ENCODE measurements at places on chromosomes 12 and 14. TPM values are rescaled to one million over a fixed set of nuclear protein-coding genes. Genes with fewer than 3 reads are reported as not detected.

DNA sequence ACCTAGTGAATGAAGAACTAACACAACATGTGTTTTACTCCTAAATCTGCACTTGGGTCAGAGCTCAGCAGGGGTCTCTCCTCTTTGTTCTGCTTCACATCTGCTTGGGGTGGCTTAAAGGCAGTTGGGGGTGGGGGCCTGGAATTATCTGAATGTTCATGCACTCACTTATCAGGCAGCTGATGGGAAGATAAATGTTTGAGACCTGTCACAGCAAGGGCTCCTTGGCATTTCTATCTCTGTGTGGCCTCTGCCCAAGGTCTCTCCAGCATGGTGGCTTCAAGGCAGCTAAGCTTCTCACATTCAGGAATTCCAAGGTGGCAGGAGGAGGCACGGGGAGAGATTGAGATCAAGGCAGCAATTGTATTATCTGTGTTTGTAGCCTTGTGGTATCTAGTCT lies 6.4 kb upstream of the HMGA2 start:
- DNase-seq: no peak

DNA sequence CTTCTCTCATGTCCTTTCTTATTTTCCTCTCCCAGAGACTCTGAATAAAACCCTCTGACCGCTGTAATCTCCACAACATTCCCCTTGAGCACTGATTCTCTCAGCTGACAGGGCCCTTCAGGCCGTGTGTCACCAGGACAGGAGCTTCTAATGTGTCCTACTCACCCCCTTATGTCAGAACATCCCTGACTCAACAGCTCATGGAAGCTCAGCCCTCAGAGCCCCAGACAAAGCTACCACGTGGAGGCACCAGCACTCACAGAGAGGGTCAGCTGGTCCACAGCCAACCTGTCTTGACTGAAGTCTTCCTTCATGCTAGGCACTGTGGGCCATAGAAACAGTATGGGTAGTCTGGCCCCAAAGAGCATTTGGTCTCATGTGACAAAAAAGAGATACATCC lies 49.8 kb downstream of the SMUG1 start:
- DNase-seq: no peak

- DNase-seq: no peak
Measured at GRCh38 chr12:15563663-15564062, 225.5 kb downstream of the EPS8 start.

DNA sequence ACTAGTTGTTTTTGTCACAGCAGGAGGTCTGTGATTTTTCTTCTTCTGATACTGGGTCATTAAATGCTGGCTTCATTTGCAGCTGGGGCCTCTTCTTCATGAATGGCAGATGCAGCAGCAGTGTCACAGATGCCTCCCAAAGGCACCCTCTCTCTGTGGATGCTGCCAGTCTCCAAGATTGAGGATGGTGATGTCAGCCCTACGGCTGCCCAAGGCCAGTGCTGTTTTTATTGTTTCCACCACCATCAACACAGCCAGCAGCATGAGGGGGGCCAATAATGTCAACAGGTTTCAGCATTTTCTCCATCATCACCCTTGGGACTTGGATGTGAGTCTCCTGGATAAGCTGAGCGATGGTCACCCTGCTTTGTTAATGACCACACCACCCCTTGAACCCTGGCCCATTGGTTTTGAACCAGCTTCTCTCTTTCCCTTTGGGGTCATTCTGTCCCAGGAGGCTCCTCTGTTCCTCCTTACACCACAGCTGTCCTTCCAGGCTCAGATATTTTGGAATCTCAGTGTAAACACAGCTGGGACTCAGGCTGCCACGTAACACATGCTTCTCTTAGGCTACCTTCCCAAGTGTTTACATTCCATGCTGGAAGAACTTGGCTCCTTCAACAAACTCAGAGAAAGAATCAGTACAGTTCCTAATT lies 151.7 kb upstream of the DDHD1 start:
- no peak for DNase-seq

DNA sequence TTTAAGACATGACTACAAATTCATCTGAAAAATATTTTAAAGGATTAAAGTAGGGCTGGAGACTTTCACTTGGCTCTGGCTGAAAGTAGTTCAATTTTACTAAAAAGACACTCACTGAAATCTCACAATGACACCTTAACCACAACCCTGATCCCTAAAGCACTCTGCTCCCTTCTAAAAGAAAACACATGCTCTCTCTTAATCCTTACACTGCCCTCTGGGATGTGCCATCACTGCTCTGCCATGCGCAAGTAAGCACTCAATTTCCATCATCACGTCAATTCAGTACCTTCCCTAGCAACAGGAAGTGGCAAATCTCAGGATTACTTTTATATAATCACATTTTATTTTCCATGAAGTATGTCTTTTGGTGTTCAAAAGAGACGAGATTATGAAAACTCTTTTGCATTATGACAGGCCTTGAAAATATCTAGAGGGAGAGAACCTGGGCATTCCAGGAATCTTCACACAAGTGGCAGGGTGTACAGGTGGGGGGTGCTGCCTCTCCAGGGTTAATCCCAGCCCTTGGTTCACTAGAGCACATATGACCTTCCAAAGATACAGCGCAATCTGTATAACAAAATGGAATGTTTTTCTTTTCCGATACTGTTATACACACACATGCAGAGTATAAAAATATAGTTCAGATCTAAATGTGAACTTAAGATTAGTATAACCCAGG lies 7.3 kb downstream of the ATG14 start:
- DNase-seq: no peak

- DNase-seq: no peak
Measured at GRCh38 chr14:34383839-34384238, 78.2 kb downstream of the SPTSSA start.

DNA sequence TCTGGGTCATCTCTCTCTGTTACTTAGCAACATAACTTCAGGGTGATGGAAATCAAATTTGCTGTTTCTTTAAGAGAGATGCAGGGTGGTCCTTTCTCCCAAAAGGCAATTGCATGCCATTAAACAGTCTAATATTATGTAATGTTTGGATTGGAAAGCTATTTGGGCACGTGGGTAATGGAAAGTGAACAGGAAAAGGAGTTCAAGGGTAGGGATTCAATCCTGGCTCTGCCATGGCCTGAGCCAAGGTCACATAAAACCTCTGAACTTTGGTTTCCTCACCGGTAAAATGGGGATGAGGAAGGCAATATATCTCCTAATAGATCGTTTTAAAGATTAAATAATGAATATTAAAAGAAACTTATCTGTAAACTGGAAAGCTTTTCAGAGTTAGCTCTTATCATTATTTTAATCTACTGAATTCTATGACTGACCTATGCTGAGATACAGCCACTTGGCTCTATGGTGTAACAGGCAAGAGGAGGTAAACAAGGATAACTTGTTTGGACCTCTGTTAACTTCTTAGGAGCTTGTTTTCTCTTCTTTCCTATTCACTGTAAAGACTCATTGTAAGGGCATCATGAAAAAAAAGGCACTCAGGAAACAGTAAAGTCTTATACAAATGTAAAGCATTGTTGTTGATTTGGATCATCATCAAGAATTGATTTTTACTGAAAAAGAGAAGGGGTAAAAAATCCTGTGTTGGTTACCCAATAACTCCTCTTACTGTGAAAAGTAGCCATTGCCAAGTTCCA lies 55.7 kb upstream of the OVCH1 start:
- no peak for DNase-seq

DNA sequence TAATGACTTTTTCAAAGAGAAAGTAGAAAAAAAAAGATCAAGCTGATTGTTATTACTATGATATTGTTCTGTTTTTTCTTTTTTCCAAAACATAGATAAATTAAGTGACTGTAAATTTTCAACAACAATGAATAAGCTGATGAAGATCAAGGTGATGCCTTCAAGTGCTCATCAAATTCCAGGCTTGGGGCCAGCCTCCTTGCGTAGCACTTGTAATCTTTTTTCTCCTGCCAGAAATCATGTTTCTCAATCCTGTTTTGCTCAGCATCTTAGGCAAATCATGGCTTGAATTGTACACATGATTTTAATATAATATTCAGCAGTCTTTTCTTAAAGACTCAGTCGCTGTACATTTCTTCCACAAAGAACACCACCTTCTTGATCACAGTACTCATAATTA lies 333.2 kb downstream of the NPAS3 start:
- no peak for DNase-seq

DNA sequence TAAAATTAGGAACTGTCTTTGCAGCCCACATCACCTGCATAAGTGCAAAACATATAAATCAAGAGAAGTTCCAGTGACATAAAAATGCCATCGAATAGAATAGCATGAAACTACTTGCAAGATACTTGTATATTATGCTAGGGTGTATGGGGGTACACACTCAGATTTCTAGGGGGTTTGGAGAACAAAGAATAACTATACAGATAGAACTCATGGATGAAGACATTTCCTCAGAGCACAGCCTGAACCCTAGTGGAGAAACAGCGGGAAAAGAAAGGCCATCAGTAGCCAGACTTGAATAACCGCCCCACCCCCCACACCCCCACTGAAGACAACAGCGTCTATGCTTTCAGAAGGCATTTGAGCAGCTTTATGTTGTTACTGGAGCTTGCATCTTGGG lies 425.8 kb downstream of the NPAS3 start:
- no peak for DNase-seq

The TUNAR gene
- 2.0 TPM for total RNA-seq

The SLC39A5 gene
- total RNA-seq: not detected

The PTPRQ gene
- total RNA-seq: not detected
